Dermis lymphatic vessel endothelial cell (primary cell): ENCODE measurements at places on chromosomes 3 and 15. TPM values are rescaled to one million over a fixed set of nuclear protein-coding genes. Genes with fewer than 3 reads are reported as not detected.

Gene GOLGA6B
- total RNA-seq = not detected in 2 replicates

Gene ZNF620
- 6.7 and 7.6 TPM in 2 replicates for total RNA-seq

Gene FANCD2OS
- not detected in 2 replicates for total RNA-seq

Gene AHSG
- total RNA-seq = 0.09 TPM in 1 of 2 replicates, not detected in the other

Gene FOXB1
- total RNA-seq = not detected in 2 replicates

Gene SLC28A2
- not detected in 2 replicates for total RNA-seq

Gene SLC2A2
- total RNA-seq = not detected in 2 replicates

Gene HMG20A
- 32.1 and 35.5 TPM in 2 replicates for total RNA-seq

Gene SLC9A9
- 6.7 and 16.2 TPM in 2 replicates for total RNA-seq

Gene LRTM1
- total RNA-seq = not detected in 2 replicates

Gene TPRG1
- total RNA-seq = 0.09 and 0.43 TPM in 2 replicates
